ENCODE measurements at places on chromosomes 2 and 18.
A peak's percentile ranks its signal among the peaks of the same experiment; 100 is the strongest.

- DNase-seq = no peak
Measured at GRCh38 chr2:139359818-139360217, 579.6 kb upstream of the NXPH2 start.

DNA sequence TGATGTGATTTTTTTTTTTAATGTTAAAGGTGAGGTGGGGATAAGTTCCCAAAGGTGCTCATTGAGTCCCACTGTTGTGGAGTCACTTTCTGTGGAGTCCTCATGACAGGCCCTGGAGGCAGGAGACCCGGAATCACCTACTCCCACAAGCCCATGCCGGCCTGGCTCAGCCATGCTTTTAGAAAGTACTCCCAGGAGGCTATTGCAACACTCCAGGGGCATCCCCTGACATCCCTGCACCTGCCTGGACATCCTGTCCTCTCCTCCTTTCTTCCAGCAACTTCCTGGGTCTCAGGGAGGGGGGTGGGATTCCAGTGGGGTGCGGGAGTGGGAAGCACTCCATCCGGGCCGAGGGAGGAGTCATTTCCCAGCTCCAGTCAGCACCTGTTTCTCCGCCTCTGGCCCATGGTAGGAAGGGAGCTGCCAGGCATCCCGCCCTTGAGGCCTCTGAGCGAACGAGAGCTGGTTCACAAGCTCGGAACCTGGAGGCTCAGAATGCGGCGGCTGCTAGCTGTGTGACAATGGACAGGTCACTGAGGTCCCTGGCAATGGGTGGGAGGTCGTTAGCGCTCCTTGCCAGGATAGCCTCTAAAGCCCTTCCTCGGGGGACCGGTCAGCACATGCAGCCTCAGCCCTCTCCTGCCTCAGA, 163.9 kb upstream of the ID2 start:
- no peak for DNase-seq

DNA sequence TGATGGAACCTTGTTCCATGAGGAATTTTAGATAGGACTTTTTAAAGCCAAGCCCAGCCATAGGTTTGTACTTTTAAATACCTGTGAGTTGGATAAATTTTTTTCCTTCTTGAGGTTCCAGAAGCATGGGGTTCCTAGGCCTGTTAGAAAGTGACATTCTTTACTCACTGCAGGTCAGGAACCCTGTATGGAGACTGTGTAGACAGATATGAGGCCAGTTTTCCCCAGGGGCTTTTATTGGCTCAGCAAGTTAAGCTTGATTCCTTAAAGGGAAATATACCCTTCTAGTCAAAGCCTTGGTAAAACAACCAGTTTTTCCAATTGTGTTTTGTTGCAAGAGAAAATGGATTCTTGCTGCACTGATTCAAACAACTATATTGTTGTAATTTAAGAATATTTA, 38.4 kb upstream of the GMCL1 start:
- peak; percentile 11 for DNase-seq

DNA sequence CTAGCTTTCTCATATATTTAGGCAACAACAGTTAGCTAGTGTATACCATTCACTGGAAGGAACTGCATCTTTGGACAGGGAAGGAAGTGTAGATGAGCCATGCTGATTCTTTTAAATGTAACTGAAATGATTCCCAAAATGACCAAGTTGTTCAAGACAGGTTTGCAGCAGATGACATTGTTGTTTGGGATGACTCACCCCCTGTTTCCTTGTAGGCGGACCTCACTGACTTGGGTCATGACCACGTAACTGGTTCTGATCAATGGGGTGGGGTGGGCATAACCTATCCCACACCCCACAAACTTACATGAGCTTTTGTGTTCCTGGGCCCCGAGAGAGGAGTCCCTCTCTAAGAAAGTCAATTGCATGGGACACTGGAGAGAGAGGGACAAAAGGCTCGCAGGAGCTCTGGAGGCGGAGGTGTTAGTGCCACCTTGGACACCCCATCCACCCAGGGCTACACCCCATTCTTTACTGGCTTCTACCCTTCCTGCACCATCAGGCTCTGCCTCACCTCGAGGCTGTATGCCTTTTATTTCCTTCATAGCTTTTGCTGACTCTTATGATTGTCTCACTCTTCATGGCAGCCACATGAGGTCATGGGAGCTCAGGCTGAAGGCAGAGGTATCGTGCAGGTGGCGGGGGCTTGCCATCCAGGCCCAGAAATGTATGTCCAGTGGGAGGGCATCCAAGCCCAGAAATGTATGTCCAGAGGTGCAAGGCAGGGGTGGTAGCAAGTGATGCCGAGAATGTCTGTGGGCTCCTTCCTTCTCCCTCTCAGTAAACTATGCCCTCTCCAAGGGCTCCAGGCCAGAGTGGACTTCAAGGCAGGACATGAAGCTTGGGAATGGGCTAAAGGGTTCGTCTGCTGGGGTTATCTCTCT, 108.0 kb downstream of the TWIST2 start:
- DNase-seq = no peak

- no peak for DNase-seq
Measured at GRCh38 chr2:11629851-11630250, 40.1 kb downstream of the NTSR2 start.

DNA sequence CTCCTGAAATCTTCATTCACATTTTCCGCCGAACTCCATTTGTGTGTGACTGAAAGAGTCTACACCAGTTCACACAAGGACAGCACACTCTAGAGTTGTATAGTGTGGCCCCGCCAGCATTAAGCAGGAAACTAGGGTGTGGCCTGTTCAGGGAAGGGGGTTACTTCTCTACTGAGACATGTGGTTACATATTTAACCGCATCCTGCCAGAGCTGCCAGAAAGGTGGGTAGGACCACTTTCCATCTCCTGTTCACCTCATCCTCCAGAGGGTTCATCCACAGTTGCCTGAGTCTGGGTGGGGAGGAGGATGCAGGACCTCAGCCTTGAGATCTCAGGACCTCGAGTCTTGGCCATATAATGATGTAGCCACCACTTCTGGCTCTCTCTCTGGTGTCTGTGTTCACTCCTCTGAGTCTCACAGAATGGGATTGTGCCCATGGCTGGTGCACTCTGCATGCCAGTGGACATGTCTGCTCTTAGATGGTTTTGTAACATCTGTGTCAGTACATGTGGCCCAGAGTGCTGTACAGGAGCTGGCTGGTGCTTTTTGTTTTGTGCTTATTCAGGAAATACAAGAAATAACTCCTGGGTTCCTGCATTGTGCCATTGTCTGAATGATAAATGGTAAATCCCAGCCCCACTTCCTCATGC, 7.7 kb upstream of the SP140L start:
- DNase-seq = no peak

DNA sequence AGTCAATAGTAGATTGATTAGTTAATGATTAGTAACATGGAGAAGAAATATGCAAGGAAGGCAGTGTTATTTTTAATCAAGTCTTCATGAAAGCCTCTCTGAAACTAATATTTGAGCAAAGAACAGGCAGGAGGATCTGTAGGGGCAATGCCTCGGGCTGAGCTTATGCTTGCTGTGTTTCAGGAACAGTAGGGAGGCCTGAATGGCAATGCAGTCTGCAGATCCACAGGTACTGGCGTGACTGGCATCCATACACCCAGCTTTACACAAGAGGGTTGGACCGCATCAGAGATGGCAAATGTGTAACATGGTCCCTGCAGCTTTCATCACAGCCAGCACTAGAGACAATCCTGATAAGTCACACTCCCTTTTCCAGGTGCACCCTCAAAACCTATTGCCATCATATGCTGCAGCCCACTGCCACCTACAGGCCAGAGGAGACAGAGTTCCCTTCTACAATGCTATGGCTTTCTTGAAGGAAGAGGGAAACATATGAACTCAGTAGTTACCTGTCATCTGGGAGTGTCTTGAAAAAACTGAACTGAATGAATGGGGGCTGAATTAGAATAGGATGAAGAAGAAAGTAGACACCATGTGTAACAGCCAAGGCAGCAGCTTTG, 582.4 kb upstream of the RAB6C start:
- peak; percentile 82 for DNase-seq

DNA sequence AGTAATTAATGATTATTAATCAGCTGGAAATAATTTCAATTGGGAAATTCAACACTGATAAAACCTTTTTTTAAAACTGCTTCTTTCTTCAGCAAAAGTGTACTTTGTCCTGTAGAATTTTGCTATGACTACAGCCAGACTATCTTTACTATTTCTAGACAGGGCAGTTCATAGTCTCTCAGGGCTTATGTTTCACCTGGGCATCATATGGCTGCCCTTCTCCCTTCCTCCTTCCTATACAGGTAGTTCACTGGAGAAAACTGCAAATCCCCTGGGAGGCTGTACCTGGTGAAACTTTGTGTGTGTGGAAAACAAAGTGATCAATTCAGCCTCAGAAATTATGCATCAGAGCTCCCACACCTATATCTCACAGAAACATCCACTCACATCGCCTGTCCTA, 38.6 kb downstream of the THADA start:
- no peak for DNase-seq

DNA sequence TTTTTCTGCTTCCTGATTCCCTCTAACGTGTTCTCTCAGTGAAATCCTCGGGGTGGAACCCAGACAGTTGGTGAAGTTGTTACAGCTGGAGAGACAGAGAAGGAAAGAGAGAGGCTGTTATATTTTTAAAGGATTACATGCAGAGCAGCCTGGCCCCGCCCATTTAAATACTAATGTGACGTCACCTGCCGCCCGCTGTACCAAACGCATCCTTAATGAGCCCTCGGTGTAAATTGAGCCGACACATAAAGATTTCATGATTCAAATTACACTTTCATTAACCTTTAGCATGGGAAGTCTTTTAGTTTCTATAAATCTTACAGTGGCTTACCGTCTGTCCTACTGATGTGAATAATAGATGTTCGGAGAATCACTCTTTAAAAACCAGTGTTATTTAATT, 164.0 kb upstream of the SIX3 start:
- DNase-seq = no peak

GRCh38 chr2:38076710-38077430, 919 bp upstream of the CYP1B1 start:
- DNase-seq = peak; percentile 91

GRCh38 chr2:113209646-113210171, 35.9 kb downstream of the PSD4 start:
- DNase-seq = no peak

- no peak for DNase-seq
Measured at GRCh38 chr2:5975401-5975800, 283.2 kb downstream of the SOX11 start.

GRCh38 chr18:78561757-78562510, 417.7 kb upstream of the SALL3 start:
- no peak for DNase-seq

DNA sequence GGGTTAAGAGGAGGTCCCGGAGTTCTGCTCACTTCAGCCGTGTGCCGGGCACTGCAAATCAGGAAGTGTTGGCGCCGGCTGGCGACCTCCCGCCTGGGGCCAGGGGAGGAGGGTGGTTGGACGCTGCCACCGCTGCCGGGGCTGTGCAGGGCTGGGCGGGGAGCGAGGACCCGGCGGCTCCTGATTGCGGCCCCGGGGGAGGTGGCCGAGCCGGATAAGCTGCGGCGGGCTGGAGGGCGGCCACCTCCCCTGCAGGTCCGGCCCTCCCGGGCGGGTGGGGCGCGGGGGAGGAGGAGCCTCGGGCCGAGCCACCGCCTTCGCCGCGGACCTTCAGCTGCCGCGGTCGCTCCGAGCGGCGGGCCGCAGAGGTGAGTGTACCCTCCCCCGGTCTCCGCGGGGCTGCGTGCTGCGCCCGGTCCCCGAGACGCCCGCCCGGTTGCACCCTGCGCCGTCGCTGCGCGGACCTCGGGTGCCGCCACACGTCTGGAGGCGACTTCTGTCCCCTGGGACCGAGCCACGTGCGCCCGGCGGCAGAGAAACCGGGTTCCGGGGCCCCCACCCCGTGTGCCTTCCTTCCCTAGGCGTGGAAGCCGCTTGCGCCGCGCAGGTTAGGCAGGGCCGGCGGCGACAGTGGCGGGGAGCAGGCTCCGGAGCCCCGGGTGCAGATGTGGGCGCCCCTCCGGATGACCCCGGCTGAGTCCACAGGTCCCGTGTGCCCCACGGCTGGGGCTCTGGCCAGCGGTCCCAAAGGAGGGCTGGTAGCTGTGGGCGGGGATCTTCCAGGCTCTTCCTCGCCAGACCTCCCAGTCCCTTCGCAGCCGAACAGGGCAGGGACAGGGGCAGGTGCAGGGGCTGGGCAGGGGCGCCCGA, at the start of gene STEAP3:
STEAP3 (plus strand) TSS at position 314 of the 870 bp plus-strand sequence. CDS start 7,179 bp downstream, outside the sequence.
- DNase-seq = peak; percentile 95

DNA sequence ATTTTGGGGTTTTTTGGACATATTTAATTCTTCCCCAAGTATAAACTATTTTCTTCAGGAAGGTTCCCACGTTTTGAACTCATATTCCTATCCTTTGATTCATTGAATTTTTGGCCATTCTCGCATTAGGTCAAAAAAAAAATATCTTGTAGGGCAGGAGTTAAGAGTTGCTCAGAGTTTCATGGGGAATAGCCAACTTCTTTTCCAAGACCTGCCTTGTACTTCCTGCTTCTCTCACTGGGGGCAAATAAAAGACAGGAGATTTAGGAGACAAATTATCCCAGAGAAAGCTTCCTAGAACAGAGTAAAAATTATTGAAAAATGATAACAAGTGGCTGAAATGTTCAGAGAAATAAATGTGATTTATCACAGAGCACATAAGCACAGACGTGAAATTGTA, 55.2 kb upstream of the BCL11A start:
- no peak for DNase-seq

DNA sequence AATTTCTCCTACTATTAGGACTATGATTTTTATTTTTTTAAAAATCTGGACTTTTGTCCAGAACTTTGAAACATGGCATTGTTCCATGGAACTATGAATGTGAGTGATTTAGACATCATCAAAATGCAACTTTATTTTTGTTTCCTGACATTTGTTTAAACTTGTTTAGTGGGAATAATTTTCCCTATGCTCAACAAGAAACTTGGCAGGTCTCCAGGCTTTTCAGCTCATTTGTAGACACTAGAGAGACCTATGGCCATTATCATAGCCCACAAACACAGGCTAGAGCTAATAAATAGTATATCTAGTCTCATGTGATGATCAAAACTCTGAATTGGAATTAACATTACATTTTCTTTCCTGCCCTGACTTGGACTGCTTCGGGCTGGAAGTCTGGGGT, 145.1 kb upstream of the CELF4 start:
- DNase-seq = no peak

GRCh38 chr2:66930339-66931220, 466.6 kb upstream of the ETAA1 start:
- DNase-seq = no peak

GRCh38 chr2:73386894-73387636, 1.4 kb downstream of the ALMS1 start:
- DNase-seq = no peak

- DNase-seq = no peak
Measured at GRCh38 chr2:30433541-30434299, 13.3 kb upstream of the LCLAT1 start.
